ENCODE measurements at places on chromosomes 12 and 14.

- DNase-seq: peak; percentile 13
Observed at GRCh38 chr14:103512701-103513611, 9.7 kb downstream of the CKB start.

DNA sequence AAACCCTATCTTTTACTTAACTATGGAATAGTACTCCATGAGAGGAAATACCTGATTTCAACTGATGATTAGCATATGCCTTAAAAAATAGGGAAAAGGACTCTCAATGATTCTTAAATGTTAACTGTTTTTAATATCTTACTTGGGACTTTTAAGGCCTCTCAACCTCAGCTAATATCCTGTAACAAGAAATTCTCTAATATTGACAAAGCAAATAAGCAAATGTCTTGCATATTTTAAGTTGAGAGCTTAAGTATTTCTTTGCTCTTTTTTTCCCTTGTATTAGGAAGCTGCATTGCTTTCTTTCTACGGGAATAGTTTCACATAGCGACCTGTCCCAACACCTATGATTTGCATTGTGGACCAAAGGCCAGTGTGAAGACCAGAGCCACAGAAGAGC is 249.9 kb downstream of the BCAT1 start:
- no peak for DNase-seq

DNA sequence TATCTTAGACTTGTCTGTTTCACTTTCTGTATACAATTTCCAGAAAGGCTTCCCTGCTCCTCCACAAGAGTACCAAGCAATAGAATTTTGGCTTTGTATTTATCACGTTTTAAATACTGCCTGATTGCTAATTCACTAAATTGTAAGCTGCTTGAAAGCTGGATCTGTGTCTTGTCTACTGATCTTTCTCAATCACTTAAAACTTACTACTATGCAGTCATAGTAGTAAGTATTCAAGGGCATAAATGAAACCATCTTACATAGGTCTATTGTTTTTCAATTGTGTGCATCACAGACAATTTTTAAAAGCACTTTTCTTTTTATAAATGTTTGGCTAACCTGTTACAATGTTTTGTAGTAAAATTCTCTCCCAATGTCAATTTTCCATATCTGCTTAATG is 1.2 kb upstream of the GLIPR1L2 start:
- no peak for DNase-seq

GRCh38 chr14:60309867-60310552 is 61.0 kb downstream of the PPM1A start:
- DNase-seq: no peak

DNA sequence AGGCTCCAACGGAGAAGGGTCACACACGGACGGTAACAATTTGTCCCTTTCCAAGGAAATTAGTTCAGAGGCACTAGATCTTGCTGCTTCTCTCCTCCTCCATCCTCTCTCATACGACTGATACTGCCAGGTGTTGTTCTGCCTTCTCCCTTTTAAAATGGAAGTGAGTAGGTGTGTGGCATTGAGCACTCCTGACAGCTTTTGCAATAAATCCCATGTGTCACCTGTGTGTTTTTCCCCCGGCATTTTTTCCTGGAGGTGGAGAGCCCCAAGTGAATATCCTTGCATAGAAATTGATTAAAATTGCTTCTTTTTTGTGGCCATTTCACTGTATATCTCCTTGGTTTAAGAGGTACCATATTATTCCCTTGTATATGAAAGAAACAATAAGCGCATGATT is 26.2 kb upstream of the AKAP5 start:
- DNase-seq: no peak
